CD4-positive, alpha-beta T cell (primary cell): ENCODE measurements at places on chromosomes 2 and 18.
A peak's percentile ranks its signal among the peaks of the same experiment; 100 is the strongest.

- no peak for DNase-seq
Observed at GRCh38 chr2:39379643-39380524, 57.2 kb downstream of the MAP4K3 start.

DNA sequence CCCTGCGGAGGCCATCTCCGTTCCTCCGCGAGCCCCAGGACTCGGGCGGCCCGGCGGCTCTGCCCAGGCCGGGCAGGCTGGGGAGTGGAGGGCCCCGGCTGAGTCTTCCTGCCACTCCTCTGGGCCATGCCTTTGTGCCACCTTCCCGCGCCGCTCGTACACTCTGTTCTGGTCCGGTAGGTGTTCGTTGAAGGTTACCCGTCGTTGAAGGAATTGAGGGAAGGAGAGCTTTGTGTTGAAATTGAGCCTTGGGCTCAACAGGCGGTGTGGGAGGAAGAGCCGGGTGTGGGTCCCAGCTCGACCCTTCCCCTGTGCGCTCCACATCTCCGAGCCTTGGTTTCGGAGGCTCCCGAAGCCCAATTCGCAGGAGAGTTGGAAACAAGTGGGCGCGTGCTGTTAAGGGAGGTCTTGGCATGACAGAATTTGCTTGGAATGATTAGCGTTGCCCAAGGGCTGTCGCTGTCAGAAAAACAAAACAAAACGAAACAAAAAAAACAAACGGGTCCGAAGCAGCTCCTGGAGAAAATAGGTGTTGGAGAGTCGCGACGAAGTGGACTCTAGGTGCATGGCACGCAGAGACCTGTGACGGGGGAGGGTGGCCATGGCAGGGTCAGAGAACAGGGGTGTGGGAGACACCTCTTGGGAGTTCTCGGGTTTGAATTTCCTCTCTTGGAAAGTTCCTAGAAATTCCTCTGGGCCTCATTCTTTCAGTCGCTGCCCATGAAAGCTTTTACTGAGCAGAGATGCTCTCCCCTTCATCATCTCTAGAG lies 1.2 kb upstream of the MZT2A start:
- DNase-seq: no peak

DNA sequence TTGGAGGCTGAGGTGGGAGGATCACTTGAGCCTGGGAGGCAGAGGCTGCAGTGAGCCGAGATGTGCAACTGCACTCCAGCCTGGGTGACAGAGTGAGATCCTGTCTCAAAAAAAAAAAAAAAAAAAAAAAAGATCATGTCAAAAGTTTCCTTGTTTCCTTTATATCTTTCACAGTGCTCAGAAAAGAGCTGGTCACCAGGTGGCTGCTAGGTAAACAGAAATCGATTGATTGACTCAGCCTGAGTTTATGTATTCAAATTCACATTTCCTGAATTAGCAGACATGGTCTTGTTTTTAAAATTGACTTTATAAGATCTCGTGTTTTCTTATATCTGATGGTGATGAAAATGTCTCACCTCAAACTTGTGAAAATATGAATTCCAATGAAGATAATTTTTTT lies 261.8 kb upstream of the FANCL start:
- DNase-seq: no peak

- DNase-seq: no peak
Observed at GRCh38 chr18:3046216-3046808, 33.4 kb upstream of the LPIN2 start.

DNA sequence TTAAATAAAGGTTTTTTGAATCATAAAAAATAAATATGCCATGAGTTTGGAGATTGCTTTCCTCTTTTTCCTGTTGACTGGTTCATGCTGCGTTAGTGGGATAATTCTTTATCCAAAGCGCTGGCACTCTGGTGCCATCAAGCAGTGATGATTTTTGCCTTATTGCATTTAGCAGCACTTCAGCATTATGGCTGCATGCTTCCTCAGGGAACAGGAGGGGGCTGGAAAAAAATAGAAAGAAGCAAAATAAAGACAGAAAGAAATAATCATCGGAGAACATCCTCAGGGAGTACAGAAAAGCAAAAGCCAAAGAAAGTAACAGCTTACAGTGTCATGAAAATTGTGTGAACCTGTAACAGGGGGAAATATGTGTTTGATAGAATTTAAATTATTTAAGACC lies 1408.2 kb upstream of the PIK3C3 start:
- DNase-seq: no peak

GRCh38 chr2:18373664-18374063 lies 186.8 kb downstream of the RDH14 start:
- no peak for DNase-seq

DNA sequence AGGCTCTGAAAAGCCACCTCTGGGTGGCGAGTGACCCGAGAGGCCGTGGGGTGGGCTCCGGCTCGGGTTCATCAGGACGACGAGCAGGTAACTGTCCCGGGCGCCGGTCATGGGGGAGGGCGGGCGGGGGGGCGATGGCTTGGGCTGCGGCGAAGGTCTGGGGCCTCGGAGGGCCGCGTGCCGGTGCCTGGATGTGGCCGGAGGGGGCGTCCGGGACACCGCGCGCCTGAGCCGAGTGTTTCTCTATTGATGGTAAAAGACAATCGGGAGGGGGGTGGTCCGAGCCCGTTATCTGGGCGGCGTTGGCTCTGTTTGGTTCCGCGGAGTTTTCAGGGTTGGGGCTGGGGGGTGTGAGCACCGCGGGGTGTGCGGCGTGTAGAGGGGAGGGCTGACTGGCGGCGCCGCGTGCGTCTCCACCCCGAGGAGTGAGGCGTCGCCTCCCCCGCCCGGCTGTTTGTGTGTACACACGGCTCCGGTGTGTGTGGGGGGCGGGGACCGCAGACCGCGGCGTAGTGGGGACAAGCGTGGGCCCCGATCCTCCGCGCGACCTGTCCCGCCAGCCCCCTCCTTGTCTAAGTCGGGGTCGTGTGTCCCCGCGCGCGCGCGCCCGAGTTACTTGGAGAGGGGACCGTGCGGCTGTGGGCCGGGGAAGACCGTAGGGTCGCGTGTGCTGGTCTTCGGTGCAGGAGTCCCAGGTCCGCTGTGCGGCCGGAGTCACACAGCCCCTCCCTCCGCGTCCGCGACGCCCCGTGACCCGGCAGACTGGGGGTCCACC lies 1.6 kb downstream of the CTIF start:
- peak; percentile 49 for DNase-seq
